ENCODE measurements at places on chromosomes 5 and 9. TPM values are rescaled to one million over a fixed set of nuclear protein-coding genes. Genes with fewer than 3 reads are reported as not detected.

DNA sequence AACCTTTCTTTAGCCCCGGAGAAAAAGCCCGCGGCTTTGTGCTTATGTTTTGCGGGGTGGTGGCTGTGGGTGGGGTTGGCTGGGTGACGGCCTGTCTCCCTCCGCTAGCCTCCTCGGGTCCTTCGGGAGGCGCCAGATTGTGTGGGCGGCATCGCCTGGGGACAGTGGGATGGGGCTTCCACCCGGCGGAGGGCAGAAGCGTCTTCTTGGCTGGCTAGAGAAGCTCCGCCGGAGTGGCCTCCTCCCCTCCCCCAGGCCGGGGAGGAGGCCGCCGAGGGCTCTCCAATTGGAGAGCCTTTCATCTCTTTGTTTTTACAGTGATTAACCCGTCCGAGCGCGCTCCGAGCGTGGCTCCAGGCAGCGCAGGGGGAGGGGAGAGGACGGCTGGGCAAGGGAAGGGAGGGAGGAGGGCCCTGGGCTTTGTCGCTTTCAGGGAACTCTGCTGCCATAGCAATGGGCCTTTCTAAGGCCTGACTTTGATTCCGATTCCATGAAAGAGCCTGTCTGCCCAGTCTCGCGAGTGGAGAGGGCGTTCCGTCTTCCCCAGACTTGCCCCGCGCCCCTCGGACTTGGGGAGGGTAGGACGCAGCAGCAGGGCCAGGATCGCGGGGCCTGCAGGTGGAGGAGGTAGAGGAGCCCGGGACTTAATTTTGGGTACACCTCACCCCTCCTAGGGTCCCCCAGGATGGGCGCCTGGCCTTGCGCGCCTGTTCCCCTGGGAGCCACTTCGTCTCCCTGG, 36.7 kb upstream of the TIFAB start:
- no peak for DNase-seq

Gene CTXN3
- total RNA-seq: not detected

- DNase-seq: no peak
Measured at GRCh38 chr9:137705906-137706305, 87.1 kb downstream of the EHMT1 start.

DNA sequence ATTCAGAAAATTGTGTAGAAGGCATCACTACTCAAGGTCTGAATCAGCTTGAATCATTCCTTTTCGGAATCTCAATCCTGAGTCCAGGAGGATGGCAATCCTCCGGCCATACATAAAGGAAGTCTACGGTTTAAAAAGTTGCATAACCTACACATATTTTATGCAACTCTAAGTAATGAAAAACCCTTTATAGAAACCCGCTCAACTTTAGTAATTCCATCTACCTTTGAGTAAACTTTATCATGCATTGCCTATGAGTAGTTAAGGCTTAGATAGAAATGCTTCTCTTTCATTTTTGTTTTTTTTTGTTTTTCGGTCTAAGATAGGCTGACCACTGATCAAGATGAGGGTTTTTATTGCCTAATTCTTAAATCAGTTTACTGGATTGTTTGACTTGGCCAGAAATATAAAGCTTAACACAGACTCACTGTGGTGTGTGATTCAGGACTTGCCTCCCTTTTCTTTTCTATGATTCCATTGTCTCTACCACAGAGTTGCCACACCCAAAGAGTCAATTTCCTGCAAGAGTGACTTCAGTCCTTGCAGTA, 85.0 kb downstream of the LURAP1L start:
- DNase-seq: no peak

Gene SCGB3A2
- not detected for total RNA-seq
